ENCODE measurements at places on chromosomes 2 and 18.
A peak's percentile ranks its signal among the peaks of the same experiment; 100 is the strongest.

GRCh38 chr2:241853651-241854341, 4.9 kb downstream of the PDCD1 start:
- DNase-seq: no peak

- DNase-seq: no peak
Observed at GRCh38 chr18:7808992-7809391, 241.9 kb downstream of the PTPRM start.

GRCh38 chr2:233414273-233414654, 60.0 kb downstream of the DGKD start:
- no peak for DNase-seq

GRCh38 chr2:58227171-58227917, 13.8 kb downstream of the FANCL start:
- no peak for DNase-seq

GRCh38 chr2:145156199-145156598, 636.3 kb upstream of the ZEB2 start:
- DNase-seq: no peak

DNA sequence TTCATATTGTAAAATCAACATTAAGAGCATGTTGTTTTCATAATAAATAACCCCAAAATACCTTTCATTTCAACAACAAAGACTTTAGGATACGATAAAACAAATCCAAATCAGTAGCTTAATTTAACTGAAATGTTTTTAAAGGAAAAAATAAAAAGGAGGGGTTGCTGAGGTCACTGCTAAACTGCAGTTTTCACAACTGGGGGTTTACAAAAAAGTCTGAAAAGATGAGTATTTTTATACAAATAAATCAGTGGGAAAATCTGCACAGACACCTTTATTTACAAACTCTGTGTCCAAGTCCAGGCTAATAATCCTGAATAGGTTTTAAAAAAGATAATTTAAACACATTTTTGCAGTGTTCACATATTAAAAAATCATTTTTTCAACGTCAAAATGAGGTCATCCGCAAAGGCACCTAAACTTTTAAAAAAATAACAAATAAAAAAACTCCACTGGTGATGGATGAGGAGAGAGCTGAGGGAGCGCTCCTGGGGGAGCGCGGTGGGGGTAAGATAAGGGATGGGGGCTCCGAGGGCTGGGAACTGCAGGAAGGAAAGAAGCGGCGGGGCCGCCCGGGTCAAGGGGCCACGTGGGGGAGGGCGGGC, 3.1 kb downstream of the DLX2 start:
- no peak for DNase-seq

DNA sequence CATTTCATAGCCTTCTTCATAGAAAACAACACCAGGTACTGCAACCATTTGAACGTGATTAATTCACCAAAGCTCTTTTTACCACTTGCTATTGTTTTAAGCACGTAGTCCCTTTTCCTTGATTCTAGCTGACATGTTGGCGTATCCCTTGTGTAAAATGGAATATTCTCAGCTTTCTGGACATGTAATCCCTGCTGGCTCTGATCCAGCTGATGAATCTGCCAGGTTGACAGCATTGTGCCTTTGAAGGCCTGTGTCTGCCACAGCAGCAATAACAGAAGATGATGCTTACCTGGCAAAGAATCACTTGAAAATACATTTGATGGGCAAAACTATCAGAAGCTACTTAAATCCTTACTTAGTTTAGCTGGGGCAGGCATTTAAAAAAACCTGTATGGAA, 81.0 kb upstream of the CCDC150 start:
- no peak for DNase-seq

GRCh38 chr2:25229279-25230197, 61.2 kb upstream of the POMC start:
- no peak for DNase-seq

- no peak for DNase-seq
Observed at GRCh38 chr2:208311954-208312353, 45.9 kb downstream of the PIKFYVE start.

DNA sequence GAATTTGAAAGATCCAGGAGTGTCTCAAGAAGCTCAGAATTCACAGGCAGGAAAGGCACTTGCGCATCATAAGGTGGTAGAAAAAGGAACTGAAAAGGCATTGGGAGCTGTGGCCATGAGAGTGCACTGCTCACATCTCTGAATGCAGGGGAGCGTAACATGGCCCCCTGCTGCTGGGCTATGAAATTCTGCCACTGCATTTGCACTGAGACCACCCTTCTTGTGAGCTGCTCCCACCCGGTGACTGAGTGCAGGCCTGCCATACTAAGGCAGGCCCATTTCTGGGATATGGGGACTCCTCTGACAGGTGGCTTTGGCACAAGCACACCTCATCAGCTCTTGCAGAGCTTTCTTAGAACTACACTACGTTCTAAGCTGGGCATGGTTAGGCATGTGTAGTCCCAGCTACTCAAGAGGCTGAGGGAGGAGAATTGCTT, 25.3 kb upstream of the STARD7 start:
- no peak for DNase-seq

DNA sequence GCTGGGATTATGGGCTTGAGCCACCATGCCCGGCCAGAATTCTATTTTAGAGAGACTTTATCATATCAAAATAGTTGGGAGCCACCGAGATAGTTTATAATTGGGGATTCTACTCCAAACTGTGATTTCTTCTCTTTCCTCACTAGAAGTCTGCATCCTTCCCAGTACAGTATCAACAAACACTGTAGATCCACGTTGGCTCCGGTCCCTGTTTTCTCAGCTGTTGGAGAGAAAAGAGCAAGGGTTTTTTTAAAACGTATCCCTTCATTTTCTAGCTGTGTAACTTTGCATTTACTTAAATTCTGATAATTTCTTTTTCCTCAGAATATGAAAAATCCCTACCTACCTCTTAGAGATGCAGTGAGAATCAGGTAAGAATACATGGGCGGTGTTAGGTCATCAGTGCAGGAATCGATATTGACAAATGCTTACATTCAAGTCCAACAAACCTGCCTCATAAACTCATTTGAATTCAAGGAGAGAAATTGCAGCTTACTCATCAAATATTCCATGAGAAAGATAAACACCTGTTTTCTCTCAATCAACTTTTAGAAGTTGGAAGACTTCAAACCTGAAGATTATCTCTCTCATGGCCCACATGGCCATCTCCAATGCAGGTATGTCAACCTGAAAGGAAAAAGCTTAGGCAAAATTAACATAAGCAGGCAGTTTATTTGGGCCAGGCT, 17.7 kb upstream of the PDCL3 start:
- no peak for DNase-seq

DNA sequence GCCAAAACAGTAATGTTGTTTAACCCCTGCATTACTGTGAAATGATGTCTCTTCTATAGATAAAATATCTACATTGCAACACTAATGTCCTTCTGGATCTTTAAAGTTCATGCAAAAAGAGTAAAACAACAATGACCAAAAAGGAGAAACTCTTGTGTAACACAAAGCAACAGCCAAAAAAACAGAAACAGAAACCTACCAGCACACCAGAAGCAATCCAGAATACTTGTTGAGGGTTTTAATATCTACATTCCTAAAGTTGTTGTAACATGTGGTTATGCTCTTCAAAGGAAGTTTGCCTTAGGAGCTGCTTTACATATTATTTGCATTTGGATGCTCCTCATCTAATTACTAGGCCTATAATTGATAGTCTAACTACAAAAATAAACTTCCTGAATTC, 157.2 kb downstream of the BABAM2 start:
- DNase-seq: no peak

- no peak for DNase-seq
Observed at GRCh38 chr2:6475155-6475940, 390.4 kb downstream of the CMPK2 start.

GRCh38 chr2:53087874-53088461, 679.6 kb upstream of the CHAC2 start:
- DNase-seq: no peak

- DNase-seq: no peak
Observed at GRCh38 chr2:221553333-221553732, 18.8 kb downstream of the EPHA4 start.

- DNase-seq: no peak
Observed at GRCh38 chr18:79556829-79557585, 122.6 kb upstream of the CTDP1 start.

- DNase-seq: no peak
Observed at GRCh38 chr18:27609221-27609620, 424.1 kb upstream of the CHST9 start.

DNA sequence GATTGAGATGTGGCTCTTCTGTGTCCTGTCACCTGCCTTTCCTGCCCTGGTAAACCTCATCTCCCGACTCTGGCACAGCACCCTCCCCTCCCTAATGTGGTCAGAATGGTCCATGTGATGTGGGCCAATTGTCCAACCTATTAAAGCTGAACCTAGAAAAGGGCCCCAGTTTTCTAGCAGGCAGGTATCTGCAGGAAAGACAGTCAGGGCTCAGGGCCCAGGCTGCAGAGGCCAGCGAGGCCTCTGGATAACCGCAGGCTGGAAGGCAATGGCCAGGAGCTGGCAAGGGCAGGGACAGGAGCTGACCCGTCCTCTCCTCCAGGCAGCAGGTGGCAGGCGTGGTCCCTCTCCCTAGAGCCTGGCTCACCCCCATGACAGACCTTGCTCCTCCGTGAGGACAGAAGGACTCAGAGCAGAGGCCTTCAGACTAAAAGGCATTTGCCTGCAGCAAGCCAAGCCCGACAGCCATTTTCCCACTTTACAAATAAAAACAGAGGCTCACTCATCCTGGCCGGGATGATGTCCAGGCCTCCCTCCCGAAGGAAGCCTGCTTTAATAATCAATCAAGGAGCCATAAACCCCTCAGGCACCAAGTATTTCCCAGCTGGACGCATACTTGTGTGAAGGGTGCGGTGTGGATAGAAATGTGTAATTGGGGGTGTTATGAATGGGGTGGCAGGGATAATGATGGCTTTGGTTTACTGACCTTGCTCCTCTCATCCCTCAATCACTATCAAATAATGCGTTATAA, 107.1 kb downstream of the TWIST2 start:
- DNase-seq: no peak

- no peak for DNase-seq
Observed at GRCh38 chr2:240644859-240645301, 19.6 kb downstream of the GPR35 start.

DNA sequence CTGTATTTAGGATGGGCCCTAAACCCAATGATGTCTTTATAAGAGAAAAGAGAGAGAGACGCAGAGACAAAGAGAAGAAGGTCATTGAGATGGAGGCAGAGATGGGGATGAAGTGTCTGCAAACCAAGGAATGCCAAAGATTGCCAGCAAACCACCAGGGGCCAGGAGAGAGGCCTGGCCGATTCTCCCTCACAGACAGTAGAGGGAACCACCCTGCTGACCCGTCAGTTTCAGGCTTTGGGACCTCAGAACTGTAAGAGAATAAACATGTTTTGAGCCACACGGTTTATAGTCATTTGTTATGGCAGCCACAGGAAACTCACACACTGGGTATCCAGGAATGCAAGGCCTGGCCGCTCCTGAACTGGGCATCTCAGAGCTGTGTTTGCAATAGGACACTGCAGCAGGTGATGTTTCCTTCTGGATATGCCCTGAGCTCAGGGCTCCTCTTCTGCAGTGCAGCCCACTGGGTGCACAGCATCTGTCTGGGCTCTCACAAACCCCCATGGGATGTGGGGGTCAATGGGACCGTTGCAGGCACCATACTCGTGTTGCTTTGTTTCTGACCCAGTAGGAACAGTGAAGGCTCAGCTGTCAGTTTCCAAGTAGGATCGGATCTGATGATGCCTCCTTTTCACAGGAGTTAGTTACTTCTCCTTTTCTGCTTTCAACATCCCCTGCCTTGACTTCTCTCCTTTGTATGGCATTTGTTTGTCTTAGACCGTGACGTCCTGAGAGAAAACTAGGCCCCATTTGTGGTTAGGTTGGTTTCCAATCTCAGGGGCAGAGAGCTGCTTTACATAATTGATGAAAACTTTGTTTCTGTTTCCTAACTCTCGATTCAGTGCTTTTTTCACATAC, 20.8 kb downstream of the PTPN18 start:
- no peak for DNase-seq

DNA sequence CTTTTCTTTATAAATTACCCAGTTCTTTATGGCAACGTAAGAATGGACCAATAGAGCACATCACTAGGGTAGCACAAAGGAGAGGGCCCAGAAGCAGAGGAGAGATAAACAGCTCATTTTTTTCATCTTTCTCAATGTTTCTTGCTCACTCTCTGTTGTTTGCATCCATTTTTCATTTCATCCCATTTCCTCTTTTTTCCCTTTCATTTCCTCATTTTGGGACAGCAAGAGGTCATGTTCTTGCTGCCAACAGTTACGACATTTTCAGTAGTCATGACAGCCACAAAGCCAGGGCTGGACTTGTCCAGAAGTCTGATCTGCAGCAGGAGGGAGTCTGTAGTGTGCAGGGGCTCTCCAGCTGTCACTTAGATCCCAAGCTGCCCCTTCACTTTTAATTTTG, 52.7 kb upstream of the CYP1B1 start:
- DNase-seq: no peak

DNA sequence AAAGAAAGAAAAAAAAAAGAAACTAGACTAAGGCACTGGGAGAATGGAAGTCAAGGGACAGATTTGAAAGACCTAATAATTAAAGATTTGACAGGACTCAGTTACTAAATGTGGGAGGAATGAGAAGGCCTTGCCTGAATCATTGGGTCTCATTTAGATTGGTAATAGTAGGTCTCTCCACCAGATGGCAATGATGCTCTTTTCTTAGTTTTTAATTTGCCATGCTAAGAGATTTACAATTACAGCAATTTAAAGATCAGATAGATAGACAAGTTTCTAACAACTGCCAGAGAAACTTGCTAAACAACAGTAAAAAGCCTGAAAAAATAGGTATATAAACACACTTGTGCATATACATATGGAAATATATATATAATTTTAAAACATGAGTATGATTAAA, 153.0 kb downstream of the TMEM247 start:
- peak; percentile 48 for DNase-seq

- DNase-seq: peak; percentile 28
Observed at GRCh38 chr2:59654710-59655109, 898.7 kb downstream of the BCL11A start.

- no peak for DNase-seq
Observed at GRCh38 chr2:23435250-23436035, 50.5 kb downstream of the KLHL29 start.

DNA sequence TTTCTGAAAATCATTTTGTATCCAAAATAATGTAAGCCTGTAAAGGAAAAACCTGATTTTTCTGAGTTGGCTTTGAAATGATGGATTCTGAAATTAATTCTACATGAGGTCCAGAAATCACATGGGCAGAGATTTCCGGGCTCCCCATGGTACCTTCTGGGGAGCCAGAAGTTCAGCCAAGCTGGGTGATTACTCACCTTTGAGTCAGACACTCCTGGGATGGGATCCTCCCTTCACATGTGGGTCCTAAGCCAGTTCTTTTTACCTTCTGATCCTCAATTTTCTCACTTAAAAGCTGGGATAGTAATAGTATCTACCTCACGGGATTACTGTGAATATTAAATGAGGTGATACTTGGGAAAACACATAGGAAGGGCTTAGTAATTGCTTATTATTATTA, 179.8 kb upstream of the EPAS1 start:
- no peak for DNase-seq

Measured in spinal cord (tissue), 10 donors.